DMS79 treated with DMSO at 0.1 percent for 48 hours (cell line): ENCODE measurements at places on chromosomes 13 and 19.

- no peak for DNase-seq
These were observed 376.9 kb upstream of the SPRY2 start for GRCh38 chr13:80717776-80718175.

- DNase-seq = no peak
These were observed 999.1 kb upstream of the ATXN8OS start for GRCh38 chr13:69108486-69108885.

- DNase-seq = no peak
These were observed 3.9 kb upstream of the UBL5 start for GRCh38 chr19:9823816-9824215.

DNA sequence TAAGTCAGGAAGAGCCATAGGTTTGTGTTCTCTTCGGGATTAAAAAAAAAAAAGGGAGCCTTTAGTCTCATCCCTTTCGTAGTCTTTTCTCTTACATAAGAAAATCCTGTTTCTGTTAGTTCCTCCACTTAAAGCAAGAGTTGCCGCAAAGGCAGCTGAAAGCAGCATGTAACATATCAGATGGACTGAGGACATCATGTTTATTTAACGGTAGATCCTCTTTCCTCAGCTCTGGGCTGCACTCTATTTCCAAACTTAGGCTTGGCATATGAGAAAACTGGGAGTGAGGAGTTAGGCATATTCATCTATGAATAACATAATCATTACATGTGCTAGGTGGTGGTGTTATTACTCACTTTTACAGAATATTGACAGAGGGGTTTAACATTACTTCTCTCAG, 391.2 kb downstream of the KLF12 start:
- no peak for DNase-seq

DNA sequence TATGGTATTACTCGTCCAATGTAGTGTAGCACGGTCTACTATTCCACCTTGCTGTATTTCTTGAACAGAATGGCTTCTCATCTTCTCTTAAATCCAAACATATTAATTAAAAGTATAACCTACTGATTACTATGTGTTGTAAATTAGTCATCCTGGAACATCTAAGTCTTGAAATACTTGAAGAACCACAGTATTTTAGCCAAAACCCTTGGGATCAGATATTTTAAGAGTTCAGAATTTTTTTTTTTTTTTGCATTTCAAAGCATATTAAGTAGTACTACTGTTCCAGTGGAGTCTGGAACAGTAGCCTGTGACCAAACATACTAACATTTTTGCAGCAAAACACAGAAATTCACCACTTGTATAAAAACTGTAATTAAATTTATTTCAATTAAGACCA, 30.1 kb downstream of the ZC3H13 start:
- DNase-seq = no peak

DNA sequence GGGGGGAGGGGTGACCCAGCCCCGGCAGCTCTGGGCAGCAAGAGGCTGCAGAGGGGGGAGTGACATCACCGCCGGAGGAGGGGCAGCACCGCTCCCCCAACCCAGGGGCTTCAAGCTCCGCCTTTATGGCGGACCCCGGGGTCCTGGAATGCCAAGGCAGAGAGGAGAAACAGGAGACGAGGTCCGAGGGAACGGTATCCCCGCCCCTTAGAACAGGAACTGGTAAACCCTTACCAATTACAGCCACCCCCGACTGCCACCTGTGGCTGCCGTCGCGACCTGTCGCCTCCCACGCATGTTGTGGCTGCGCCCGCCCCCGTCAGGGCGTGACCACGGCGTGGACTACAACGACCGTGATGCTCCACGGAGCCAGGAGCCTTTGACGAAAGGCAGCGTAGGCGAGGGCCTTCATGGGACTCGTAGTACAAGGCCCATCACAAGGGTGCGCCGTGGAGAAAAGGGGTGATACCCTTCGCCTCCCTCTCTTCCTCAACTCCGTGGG, 4.1 kb upstream of the KCNC3 start:
- DNase-seq = peak; percentile 84

- no peak for DNase-seq
These were observed 16.3 kb downstream of the PLA2G4C start for GRCh38 chr19:48094129-48094854.

GRCh38 chr19:406135-406781, 2.7 kb downstream of the C2CD4C start:
- DNase-seq = no peak

DNA sequence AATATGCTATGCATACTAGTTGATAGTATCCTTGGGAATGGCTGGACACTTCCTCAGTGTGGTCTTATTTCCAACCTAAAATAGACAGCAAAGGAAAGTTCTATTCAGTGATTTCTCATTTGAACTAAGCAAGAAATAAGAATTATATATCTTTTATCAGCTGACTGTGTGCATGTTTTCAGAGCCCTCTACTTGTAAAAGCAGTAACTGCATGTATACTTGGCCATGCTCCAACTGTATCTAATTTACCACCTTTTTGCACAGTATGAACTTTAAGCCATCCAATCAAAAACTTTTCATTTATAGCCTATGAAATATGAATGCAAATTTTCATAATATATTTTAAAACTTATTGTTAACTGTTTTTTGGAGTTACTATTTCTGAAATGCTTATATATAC, 136.4 kb upstream of the PCDH9 start:
- DNase-seq = no peak

GRCh38 chr19:1748115-1748872, 5.0 kb upstream of the ONECUT3 start:
- no peak for DNase-seq

GRCh38 chr13:49791711-49792549, 552 bp downstream of the KPNA3 start:
- peak; percentile 23 for DNase-seq

- DNase-seq = no peak
These were observed 14.0 kb upstream of the NEK3 start for GRCh38 chr13:52173373-52173772.

GRCh38 chr19:51808333-51808986, 13.5 kb downstream of the FPR3 start:
- DNase-seq = no peak

DNA sequence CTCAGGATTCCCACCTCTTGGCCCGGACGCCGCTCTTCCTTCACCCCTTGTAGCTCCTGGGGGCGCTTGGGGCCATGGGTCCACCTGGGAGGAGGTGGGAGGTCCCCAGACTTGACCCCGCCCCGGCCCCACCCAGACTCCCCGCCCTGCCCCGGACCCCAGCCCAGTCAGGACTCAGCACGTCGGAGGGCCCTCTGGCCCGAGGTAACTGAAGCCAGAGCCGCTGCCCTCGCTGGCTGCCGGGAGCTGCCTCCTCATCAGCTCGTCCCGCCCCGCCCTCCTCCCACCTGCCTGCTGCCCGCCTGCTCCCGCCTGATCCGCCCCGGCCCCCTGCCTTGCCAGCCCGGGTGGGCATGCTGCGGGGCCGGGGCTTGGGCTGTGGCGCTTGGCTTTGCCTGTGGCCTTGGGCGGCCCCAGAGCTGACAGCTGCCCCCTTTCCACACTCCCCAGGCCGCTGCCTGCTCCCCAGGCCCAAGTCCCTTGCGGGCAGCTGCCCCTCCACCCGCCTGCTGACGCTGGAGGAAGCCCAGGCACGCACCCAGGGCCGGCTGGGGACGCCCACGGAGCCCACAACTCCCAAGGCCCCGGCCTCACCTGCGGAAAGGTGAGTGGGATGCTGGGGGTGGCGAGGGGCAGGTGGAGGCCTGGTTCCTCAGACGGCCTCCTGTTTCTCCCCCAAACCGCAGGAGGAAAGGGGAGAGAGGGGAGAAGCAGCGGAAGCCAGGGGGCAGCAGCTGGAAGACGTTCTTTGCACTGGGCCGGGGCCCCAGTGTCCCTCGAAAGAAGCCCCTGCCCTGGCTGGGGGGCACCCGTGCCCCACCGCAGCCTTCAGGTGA, 9.4 kb downstream of the ARHGAP33 start:
- DNase-seq = no peak

- DNase-seq = no peak
These were observed 35.0 kb downstream of the ATP11A start for GRCh38 chr13:112724788-112725345.

- no peak for DNase-seq
These were observed 6.4 kb downstream of the NUDT15 start for GRCh38 chr13:48043789-48044503.

GRCh38 chr19:11504502-11505031, 1.1 kb downstream of the ZNF653 start:
- no peak for DNase-seq

GRCh38 chr19:40755248-40755624, 4.2 kb downstream of the SNRPA start:
- no peak for DNase-seq

GRCh38 chr13:77724092-77724491, 26.6 kb downstream of the SLAIN1 start:
- no peak for DNase-seq

DNA sequence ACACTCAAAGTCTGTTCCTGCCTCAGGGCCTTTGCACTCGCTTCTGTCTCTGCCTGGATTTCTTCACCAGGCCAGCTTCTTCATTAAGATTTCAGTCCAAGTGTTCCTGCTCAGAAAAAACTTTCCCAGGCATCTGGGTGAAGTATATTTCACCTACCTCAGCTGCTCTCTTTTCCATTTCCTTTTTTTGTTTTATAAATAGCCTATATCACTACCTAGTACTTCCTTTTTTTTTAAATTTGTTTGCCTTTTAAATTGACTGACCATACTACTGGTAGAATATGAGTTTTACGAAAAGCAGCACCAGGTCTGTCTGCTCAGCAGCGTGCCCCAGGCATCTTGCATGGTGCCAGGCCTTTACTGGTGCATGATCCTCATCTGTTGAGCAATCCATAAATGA, 1064.4 kb downstream of the UQCRFS1 start:
- DNase-seq = no peak

GRCh38 chr19:43636121-43636683, 3.4 kb downstream of the CADM4 start:
- no peak for DNase-seq

GRCh38 chr19:12864721-12865715, 16.2 kb downstream of the DNASE2 start:
- DNase-seq = no peak

DNA sequence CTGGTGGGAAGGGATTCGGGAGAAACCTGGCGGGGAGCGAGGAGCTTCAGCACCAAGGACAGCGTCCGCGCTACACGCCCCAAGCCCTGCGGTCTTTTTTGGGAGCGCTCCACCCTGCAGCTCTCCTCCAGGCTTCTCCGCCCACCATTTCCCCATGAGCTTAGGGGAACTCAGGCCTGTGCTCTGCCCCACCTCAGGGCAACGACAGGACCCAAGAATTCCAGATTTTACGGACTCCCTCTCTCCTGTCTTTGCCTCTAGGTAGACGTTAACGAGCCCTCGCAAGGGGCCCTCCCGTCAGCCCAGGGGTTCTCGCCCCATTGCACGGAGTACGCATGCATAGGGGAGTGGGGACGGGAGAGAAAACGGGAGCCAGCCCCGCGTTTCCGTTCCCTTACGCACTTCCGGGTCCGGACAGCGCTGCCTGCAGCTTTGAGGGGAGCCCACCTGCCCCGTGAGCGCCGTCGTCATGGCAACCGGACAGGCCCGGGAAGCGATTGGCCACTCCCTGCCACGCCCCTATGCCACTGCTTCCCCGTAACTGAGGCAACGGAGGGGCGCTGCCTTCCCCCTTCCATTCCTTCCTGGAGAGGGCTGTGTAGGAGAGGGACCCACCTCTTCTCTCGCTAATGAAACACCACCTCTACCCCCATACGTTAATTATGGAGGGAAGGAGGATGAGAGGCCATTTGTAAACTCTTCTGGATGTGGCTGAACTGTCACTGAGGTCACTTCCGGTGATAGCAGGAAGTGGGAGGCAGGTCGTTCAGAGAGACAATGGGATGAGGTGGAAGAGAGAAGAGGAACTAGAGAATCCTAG, 20.8 kb downstream of the NOVA2 start:
- DNase-seq = no peak

DNA sequence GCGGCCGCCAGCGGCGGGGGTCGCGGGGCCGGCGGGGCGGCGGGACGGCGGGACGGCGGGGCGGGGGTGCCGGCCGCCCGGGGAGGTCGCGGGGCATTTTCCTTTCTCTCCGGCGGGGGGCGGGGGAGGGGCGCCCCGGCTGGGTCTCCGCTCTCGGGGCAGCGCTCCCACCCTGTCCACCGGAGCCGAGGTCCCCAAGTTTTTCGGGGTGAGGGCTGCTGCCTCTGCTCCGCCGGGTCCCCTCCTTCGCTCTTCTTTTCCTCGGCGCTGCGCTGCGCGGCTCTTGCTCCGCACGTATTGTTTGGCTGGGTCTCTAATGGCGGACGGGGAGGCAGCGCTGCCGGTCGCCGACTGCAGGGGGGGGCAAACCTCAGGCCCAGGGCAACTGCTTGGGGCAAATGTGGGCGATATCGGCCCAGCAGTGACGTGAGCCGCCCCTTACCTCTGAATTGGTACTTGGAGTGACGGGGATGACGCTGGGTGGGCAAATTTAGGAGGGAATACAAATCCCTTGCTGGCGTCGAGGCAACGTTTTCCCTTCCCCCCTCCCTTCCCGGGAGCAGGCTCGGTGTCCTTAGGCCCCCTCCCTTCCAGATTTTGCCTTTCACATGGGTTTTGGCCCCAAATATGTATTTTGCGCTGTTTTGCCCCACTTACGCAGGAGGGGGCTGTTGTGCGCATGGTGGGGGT, 759 bp downstream of the ZMYM2 start:
- peak; percentile 20 for DNase-seq

GRCh38 chr13:112902669-112903068, 66.3 kb upstream of the MCF2L start:
- no peak for DNase-seq

DNA sequence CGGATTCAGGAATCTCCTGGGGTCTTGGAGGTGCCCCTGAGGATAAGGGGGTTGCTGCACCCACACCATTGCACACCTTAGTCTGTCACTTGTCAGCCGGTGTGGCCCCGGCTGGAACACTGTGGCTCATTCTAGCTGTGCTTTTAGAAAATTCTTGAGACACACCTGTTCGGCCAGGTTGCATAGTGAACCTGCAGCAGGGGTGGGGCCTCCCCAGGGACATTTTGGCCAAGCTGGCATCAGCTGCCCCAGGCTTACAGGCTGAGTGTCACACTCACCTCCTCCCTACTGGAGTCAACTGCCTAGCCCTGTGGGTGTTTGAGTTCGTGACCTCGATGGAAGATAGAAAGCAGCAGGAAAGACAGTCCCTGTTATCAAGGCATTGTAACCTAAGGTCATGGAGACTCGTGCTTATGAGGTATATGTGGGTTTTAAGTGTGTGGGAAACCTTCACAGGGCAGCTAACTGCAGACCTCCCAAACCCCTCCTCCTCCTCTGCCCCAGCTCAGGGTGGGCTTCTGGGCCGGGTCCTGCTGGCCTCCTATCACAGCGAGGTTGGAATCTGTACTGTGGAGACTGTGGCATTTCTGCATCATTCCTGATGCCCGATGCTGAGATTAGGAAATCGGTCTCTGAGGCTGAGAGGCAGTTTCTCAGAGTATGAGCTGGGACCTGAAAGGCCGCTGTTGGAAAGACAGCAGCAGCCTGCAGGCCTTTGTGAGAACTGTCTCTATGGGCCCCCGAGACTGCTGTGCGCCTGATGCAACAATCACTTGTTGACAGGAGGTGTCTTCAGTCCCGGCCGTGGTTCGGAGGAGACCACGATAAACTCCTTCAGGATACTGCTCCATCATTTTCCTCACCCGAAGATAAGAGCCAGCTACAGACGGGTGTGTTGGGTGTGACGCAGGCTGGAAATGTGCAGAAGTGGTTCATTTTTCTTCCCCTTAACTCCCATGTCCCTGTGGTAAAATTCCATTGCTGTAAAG, 72.2 kb downstream of the ATP11A start:
- peak; percentile 25 for DNase-seq
